Bronchial smooth muscle cell (primary cell): ENCODE measurements at places on chromosomes 4 and X. TPM values are rescaled to one million over a fixed set of nuclear protein-coding genes. Genes with fewer than 3 reads are reported as not detected.

Gene CFAP299
- 5.4 and 8.3 TPM in 2 replicates for total RNA-seq

Gene MCF2
- 0.17 and 0.47 TPM in 2 replicates for total RNA-seq

Gene C1QTNF7
- total RNA-seq: 1.2 and 3.0 TPM in 2 replicates

Gene STARD8
- 5.2 TPM in 2 replicates for total RNA-seq

Gene C4orf46
- 6.9 and 7.4 TPM in 2 replicates for total RNA-seq

Gene SLC38A5
- 40.0 and 44.6 TPM in 2 replicates for total RNA-seq

Gene ARHGAP6
- total RNA-seq: 3.0 and 5.5 TPM in 2 replicates

Gene ARX
- total RNA-seq: not detected in 2 replicates

Gene PPP1R2C
- not detected in 2 replicates for total RNA-seq
